ENCODE measurements at places on chromosomes 5 and 9.

DNA sequence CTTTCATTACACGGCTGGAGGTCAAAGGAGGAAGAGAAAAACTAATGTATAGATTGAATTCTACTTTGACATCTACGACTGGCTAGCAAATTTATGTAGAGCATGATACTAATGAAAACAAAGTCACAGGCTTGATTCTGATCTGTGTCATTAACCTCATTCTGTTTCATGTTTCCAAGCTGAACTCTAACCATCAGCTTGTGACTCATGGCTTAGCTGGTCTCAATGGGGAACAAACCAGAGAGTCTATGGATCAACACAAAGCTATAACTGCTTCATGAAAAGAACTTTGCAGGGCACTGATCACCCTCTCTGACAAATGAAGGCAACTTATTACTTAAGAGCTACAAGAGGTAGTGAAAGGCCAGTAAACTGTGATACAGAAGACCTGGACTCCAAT is 23.6 kb upstream of the PDE4D start:
- DNase-seq, result no peak

GRCh38 chr9:89635816-89636215 is 31.0 kb downstream of the GADD45G start:
- no peak for DNase-seq

GRCh38 chr9:8241201-8241600 is 441.6 kb upstream of the DMAC1 start:
- DNase-seq, result no peak

GRCh38 chr5:55495216-55495615 is 39.5 kb downstream of the PLPP1 start:
- DNase-seq, result no peak

- no peak for DNase-seq
Observed at GRCh38 chr9:93669958-93670207, 93.5 kb downstream of the PHF2 start.

DNA sequence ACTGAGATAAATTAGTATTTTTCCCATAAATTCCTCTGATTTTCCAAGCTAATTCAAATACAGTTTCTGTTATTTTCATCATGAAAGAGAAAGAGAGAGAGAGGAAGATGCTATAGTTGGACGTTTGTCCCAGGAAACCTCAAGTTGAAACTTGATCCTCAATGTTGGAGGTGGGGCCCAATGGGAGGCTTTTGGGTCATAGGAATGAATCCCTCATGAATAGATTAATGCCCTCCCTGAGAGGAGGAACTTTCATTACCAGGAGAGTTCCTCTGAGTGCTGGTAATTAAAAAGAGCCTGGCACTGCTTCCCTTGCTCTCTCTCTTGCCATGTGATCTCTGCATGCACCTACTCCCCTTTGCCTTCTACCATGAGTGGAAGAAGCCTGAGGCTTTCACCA is 189.9 kb upstream of the SMC2 start:
- DNase-seq, result no peak
